ENCODE measurements at places on chromosomes 4 and X. TPM values are rescaled to one million over a fixed set of nuclear protein-coding genes. Genes with fewer than 3 reads are reported as not detected.

C4orf51 gene
- total RNA-seq, result not detected

LDB2 gene
- total RNA-seq, result 7.4 TPM

PPARGC1A gene
- 23.9 TPM for total RNA-seq

GAGE12C gene
- total RNA-seq, result not detected

GRCh38 chrX:97637289-97637688 lies 753.6 kb downstream of the RPA4 start:
- DNase-seq, result no peak

- DNase-seq, result no peak
Measured at GRCh38 chr4:13509442-13509841, 25.3 kb upstream of the RAB28 start.

GRCh38 chr4:188198982-188199792 lies 59.9 kb downstream of the TRIML1 start:
- DNase-seq, result no peak

DNA sequence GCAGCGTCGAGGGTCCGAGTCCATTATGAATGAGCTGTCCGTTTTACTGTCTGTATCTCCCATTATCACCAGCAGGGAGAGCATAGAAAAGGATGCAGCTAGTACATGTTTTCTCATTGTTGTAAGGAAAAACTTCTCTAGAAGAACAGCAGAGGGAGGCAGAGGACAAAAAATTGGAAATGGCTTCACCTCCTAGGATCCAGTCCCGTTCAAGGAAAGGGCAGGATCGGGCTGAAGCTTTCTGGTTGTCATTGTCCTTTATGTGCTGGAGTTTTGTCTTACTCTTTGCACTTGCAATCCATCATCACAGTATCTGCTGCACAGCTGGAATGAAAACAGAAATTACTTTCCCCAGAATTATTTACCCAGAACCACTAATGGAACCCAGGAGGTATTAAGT lies 14.7 kb downstream of the NDP start:
- peak; percentile 85 for DNase-seq

- DNase-seq, result no peak
Measured at GRCh38 chrX:2793752-2794151, 35.0 kb upstream of the GYG2 start.

- DNase-seq, result no peak
Measured at GRCh38 chrX:41580423-41581064, 108.2 kb upstream of the GPR34 start.

DNA sequence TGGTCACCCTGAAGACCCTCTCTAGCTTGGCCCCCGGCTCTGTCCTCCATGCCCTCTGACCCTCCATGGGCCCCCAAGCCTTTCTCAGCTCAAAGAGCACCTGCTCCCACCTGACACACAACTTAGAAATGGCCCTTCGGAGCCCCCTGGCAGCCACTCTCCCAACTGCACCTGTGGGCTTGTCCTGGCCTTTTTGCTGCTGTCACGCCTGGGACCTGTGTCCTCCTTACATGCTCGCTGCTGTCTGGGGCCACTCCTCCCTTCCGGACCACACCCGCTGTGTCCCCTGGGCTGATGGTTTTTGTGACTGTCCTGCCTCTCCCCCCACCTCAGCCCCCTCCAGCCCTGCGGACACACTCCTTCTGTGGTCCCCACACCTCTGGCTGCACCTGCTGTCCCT lies 106.2 kb upstream of the AFAP1 start:
- DNase-seq, result no peak

DNA sequence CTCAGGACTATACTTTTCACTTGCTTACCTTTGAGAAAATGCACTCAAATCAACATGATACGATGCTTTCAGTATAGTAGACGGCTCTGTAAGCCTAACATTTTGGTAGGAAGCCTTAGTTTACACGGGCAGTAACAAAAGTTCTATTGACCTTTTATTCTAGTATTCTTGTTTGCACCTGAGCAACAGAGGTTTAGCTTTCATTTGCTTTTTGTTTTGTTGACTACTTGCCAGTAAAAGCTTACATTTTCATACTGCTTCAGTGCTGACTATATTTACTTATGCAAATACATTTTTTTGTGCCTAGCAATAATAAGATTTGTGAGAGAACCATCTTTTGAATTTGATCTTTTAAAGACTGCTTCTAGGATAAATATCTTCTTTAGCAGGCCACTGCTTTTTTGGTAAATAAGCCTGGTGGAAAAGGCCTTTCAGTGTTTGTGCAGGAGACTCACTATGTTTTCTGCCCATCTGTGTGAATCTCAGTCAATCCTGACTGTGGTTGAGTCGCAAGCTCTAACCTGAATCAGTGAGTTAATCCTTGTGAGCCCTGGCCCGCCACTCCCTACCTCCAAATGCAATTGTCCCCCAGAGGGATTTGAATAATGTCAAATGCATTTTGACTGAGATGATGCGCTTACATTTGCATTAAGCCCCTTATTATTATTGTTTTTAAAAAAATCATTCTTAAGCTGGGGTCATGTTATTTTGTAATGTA lies 21.9 kb downstream of the FHIP1A start:
- no peak for DNase-seq

DNA sequence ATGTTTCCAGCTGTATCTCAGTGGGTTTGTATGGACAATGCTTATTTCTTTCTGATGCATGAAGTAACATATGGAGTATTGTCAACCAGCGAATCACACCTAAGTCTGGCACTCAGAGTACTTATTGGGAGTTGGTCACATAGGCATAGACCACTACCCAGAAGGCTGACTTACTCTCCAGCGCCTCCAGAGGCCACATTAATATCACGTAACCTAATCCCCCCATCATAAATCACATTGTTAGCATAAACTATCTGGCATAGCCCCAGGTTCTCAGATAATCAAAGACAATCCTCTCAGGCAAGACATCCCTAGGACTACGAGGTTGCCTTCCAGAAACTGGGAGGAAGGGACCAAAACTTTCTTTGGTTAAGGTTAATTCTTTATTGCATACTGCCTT lies 560.5 kb upstream of the PABPC4L start:
- no peak for DNase-seq

GRCh38 chr4:169963998-169964397 lies 62.2 kb downstream of the MFAP3L start:
- DNase-seq, result no peak

- no peak for DNase-seq
Measured at GRCh38 chr4:188109157-188109755, at the start of gene TRIML2. TSS of gene TRIML2 (minus strand) at chr4:188109603. CDS start at chr4:188105368, 4,235 bp downstream.

- DNase-seq, result no peak
Measured at GRCh38 chrX:31297881-31298280, 226.0 kb upstream of the FTHL17 start.

GRCh38 chr4:81335122-81335912 lies 120.3 kb upstream of the PRKG2 start:
- DNase-seq, result no peak

DNA sequence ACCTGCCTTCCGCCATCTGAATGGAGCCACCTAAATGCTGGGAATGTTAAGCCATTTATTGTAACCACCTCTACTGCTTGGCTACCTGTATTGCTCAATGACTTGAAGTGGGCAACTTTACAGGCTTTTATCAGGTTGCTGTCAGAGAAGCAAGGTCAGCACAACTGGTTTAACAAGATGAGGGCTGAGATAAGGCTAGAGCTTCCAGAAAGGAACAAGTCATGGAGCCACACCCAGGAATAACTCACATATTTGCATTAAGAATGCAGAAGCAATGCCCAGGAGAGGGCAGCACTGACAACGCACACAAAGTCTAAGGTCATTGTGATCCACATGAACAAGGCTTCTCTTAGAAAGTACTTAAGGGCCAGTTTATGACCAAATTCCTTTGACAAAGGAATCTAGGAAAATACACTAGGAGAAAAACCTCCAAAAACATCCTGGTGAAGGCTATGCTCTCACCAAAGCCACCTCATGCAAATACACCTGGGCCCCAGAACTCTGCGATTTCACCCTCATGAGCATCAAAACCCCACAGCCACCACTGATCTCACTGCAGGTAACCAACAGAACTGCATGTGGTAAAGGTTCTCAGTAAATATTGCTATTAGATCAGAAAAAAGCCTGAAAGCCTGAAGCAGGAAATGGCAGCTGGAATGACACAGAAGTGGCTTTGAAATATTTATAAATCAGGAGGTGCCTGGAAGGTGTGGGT lies 15.0 kb upstream of the STS start:
- DNase-seq, result peak; percentile 66

- DNase-seq, result no peak
Measured at GRCh38 chr4:26509681-26510333, 19.5 kb upstream of the CCKAR start.

GRCh38 chr4:19971829-19972228 lies 279.9 kb upstream of the SLIT2 start:
- DNase-seq, result peak; percentile 10

GRCh38 chr4:2058264-2059045 lies 672 bp upstream of the NAT8L start:
- DNase-seq, result peak; percentile 75

GRCh38 chr4:89307446-89308160 lies at the start of gene GPRIN3:
TSS of gene GPRIN3 (minus strand) at chr4:89307800. CDS start at chr4:89250110, 57,690 bp downstream.
- DNase-seq, result peak; percentile 35

DNA sequence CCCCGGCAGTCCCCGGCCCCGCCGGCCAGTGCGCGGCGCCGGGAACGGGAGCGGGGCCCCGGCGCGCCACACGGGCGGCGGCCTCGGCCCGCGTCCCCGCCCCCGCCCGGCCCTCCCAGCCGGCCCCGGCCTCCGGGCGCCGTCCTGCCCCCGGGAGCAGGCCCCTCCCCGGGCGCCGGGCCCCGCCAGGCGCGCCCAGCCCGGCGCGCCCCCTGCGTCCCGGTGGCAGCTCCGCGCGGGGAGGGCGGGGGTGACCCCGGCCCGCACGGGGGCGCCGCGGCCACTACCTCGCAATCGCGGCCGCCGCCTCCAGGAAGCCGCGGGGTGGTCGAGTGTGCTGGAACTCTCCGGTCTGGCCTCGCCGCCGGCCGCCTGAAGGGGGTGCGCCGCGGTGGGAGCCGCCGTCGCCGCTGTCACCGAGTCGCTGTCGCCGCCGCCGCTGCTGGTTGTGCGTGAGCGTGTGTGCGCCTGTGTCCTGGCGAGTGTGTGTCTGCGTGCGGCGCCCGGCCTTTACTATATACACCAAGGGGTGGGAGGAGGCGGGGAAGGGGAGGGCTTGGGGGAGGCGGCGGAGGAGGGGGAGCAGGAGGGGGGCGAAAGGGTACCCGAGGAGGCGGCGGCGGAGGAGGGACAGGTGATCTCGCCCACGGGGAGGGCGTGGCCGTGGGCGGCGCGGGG lies at the start of gene RAI2:
Gene RAI2 (minus strand): TSS at position 488 of the 678 bp plus-strand sequence. CDS start 59,288 bp downstream, outside the sequence.
- DNase-seq, result no peak

DNA sequence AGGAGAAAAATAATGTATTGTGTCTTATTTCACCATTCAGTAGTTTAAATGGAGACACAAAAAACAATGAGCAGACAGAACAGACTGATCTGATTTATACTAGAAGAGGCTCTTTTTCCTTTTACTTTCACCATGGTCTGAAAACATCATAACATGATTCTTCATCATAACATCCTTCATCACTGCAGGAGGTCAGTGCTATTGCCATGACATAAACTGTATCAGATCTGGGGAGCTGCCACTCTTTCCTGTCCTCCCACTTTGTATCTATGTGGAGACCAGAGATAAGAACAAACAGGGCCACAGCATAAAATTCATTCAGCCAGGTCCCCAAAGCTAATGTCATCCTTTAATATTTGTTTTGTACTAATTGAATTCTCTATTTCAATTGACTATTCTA lies 25.2 kb downstream of the SOD3 start:
- no peak for DNase-seq

- DNase-seq, result no peak
Measured at GRCh38 chrX:45505214-45505613, 304.5 kb upstream of the DIPK2B start.

DNA sequence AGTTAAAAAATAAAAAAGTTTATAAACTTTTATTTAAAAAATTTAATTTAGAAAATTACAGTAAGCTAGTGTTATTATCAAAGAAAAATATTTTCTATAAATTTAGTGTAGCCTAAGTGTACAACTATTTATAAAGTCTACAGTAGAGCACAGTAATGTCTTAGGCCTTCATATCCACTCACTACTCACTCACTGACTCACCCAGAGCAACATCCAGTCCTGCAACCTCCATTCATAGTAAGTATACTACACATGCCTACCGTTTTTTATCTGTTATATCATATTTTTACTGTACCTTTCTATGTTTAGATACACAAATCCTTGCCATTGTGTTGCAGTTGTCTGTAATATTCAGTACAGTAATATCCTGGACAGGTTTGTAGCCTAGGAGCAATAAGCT lies 129.0 kb upstream of the FAM47B start:
- no peak for DNase-seq

GRCh38 chr4:81870275-81870674 lies 398.6 kb upstream of the RASGEF1B start:
- no peak for DNase-seq

Data from cardiac muscle cell (in vitro differentiated cells and primary cell).